ENCODE measurements at places on chromosomes 4 and X.

- no peak for DNase-seq
Measured at GRCh38 chrX:101208152-101208905, 11.3 kb upstream of the DRP2 start.

GRCh38 chr4:47926667-47927258 is 12.4 kb upstream of the NFXL1 start:
- DNase-seq = no peak

DNA sequence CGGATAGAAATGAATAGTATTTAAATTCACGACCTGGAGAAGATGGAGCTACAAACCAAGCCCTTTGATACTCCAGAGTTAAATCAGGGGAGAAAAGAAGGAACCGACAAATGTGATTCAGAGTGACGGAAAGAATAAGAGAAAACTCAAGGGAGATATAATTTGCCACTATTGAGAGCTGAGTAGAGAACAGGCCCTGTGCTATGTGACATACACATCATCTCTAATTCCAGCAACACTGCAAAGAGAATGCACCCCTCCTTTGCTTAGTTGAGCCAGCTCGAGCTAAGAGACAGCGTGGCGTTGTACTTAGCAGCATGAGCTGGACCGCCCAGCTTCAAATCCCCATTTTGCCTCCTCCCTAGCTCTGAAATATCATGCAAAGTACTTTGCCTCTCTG is 266.4 kb upstream of the TENM3 start:
- no peak for DNase-seq

DNA sequence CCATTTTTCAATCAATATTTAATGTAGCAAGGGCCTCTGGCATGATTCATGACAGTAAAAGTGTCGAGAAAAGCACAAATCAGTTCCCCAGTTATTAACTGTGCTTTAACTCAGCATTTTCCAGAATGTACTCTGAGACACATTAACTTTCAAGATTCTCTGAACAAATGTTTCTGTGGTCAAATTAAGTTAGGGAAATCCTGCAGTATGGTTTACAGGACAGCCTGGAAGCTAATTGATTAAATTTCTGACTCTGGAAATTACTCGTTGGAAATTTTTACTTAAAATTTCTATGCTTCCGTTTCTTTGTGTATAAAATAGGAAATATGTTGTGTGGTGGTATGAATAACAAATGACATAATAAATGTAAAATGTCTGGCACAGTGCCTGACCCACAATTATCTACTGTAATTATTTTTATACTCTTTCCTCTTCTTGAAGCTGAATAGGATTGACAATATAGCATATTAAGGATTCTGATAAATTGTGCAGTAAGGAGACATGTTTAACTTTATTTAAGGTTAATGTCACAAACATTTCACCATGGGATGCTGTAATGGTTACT is 33.7 kb downstream of the STK32B start:
- DNase-seq = no peak

- no peak for DNase-seq
Measured at GRCh38 chr4:41384992-41385391, 128.3 kb downstream of the UCHL1 start.

DNA sequence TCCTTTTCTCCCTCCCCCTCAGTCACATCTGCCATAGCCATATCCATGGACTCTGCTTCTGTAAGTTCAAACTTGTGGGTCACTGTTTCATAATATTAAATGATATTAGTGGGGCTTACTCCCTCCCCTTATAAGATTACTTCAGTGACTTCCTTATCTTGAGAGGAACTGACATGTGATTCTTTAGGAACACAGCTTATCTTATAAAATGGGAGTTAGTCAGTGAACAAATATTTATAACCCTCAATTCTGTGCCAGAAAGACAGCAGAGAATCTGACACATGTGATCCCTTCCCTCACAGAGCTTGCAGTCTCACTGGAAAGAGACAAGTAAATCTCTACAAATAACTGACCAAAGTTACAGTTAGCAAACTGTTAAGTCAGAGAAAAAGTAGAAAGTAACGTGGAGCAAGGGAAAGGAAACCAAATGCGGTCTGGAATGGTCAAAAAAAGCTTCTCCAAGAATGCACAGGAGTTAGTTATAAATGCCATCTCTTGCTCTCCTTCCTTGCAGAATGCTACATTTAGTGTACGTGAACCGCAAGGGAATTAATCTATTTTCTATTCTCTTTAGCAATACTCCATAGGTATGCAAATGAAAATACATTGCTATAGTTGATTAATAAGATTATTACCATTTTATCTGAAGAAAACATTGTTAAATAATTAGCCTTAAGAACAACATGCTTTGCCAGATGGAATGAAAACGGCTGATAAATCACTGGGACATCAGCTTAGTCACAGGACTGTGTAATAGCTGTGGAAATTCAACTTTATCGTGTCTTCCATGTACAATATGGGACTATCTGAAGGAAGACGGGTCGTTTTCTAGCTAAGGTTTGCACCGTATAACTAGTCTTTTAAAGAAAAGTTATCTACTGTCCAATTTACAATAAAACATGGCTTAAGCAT is 29.0 kb downstream of the SGMS2 start:
- no peak for DNase-seq

DNA sequence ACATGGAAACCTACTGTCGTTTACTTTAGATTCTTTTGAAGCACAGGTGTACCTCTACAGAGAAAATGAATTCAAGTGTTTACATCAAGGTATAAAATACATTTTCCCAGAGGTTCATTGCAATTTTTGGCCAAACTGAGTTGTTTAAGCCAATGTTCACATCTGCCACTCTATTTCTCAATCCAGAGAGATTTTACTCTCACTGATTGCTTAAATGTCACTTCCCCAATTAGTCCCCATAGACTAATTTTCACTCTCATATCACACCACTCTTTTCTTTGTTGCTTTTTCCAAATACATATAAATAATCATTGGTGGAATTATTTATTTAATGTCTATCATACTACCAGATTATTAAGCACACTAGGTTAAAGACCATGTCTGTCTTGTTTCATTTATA is 271.8 kb downstream of the PPP3CA start:
- DNase-seq = no peak

- DNase-seq = no peak
Measured at GRCh38 chrX:113510586-113510985, 670.0 kb upstream of the AMOT start.

DNA sequence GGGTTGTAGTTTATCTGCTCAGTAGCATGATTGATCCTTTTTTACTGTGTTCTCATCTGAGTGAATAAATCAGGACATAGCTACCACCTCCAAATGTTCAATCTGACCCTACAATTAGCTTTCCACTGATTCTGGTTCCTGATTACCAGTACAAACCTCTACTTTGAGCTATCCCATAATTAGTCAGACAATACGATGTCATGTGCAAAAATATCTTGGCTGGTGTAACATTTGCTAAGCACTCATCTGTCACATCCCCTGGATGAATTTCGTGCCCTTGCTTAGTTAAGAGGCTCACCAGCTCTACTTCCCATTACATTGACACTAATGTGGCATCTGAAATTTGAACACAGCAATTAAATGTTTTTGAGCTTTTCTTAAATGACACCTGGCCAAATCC is 1101.0 kb upstream of the PCDH7 start:
- DNase-seq = no peak

GRCh38 chr4:120694973-120695372 is 227.6 kb downstream of the PRDM5 start:
- no peak for DNase-seq

DNA sequence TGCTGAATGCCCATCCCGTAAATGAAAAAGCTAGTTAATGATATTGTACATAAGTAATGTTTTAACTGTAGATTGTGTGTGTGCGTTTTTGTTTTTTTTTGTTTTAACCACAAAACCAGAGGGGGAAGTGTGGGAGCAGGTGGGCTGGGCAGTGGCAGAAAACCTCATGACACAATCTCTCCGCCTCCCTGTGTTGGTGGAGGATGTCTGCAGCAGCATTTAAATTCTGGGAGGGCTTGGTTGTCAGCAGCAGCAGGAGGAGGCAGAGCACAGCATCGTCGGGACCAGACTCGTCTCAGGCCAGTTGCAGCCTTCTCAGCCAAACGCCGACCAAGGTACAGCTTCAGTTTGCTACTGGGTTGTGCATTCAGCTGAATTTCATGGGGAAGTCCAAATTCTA is at the start of gene SPP1:
SPP1 (plus strand) TSS at position 249 of the 400 bp plus-strand sequence. CDS start 1,182 bp downstream, outside the sequence.
- no peak for DNase-seq

DNA sequence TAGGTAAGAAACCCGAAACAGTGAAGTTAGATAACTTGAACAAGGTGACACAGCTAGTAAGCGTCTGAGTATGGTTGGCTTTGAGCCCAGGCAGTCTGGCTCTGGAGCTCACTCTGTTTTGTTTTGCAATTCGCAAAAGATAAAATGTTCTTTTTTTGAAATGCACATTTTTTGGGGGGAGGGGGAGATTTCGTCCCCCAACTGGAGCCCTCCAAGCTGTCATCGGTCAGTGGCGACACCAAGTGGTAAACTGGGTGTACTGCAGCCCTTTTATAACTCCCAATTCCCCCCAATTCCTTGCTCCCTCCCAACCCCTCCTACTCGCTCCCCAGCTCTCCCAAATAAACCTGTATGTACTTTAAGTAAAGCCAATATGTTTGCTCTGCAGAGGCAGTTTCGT is 2.8 kb upstream of the CLCN5 start:
- no peak for DNase-seq

DNA sequence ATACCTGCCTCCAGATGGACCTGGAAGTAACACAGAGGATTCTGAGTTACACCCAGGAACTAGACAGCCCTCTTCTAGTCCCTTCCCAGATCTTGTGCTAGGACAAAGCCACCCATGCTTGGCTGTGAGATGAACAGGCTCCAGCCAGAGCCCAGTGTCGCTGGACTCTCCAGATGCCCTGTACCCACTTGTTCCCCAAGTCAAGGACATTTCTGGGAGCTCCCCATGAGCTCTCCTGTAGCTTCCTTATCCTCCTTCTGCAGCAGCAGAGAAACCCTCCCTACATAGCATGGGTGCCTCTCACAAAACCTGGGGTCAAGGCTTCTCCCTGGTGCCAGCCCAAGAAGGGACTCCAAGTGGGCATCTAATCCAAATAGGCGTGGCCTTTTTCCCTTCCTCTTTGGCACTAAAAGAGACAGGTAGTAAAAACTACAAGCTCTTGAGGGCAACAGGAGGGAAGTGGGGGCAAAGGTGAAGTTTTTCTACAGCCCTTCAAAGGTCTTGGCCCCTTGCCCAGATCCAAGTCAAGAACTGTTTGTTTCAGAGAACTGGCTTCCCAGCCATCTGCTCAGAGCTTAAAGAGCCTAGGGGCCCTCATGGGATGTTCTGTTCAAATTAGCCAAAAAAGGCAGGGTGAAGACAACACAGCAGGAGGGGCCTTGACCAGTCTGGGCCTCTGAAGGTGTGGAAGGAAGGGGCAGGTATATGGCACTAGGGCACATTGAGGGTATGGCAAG is 8.5 kb upstream of the ERCC6L start:
- DNase-seq = no peak

- DNase-seq = no peak
Measured at GRCh38 chrX:48598614-48599013, 1.3 kb downstream of the WDR13 start.

GRCh38 chr4:6476893-6477292 is 4.5 kb upstream of the PPP2R2C start:
- no peak for DNase-seq

DNA sequence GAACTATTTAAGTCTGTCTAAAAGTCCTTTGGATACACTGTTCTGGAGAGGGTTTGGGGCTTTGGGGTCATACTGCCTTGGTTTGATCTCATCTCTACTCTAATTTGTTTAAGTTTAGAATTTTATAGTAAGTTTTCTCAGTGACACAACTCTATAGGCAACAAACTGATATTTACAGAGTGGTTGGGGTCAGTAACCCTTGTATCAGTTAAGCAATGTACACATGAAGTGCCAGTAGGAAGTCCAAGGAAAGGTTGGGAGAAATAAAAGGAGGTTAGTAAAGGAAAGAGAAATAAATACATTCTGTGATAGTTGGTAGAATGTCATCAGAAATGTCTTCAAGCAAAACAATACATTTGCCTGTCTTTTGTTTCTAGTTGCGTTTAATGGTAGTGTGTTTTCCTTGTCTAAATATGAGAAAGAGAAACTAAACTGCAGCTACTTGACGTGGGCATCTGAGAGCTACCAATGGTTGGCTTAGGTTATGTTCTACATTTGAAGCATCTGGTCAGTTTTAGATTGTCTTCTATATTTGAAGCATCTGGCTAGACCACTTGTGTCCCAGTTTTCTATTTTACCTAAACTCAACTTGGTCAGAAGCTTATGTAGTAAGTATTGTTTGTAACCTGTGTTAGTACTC is 6.9 kb downstream of the ATP7A start:
- DNase-seq = no peak

DNA sequence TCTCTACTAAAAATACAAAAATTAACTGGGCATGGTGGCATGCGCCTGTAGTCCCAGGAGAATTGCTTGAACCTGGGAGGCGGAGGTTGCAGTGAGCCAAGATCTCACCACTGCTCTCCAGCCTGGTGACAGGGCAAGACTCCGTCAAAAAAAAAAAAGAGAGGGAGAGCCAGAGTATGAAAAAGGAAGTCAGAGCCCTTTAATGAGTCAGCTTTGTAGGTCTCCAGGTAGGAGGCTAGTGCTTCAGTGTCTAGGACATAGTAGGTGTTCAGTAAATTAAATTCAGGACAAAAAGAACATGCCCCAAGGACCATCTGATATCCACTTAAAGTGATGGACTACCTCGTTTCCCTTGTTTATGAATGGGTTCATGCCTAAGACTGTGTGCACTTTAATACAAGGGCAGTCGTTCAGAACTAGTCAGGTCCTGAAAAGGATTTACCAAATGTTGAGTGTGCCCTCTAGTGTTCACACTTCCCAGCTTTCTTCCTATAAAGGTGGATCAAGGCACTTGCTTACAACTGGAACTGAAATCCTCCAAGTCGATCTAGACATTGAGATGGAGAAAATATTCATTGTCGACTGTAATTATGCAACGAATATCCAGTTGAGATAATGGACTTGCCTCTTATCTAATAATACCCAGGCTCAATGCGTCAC is 29.0 kb downstream of the F9 start:
- DNase-seq = no peak

DNA sequence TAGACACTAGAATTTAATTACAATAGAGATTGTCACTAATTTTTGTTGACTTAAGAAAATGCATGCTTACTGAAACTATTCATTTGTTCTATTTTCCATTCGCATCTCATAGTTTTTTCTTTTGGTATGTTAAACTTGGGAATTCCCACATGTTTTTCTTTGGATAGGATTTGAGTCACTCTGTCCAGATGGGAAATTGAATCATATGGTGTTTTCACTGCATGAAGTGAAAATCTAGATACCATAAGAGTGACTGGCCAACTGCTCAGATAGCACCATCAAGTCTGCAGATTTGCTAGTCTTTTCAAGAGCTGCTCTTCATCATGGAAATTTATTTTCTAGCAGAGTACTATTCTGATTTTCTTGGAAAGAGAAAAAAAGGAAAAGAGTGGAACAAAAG is 172.6 kb downstream of the FAM47B start:
- DNase-seq = no peak

- DNase-seq = no peak
Measured at GRCh38 chrX:152151256-152151655, 12.9 kb upstream of the MAGEA10 start.

GRCh38 chr4:42420140-42420539 is 22.9 kb downstream of the SHISA3 start:
- no peak for DNase-seq

- DNase-seq = no peak
Measured at GRCh38 chrX:131955099-131955777, 67.9 kb upstream of the STK26 start.

- DNase-seq = no peak
Measured at GRCh38 chrX:124328765-124329164, 3.7 kb upstream of the TEX13D start.

GRCh38 chr4:16875487-16875886 is 23.0 kb downstream of the LDB2 start:
- DNase-seq = no peak

- no peak for DNase-seq
Measured at GRCh38 chr4:119851649-119852048, 215.0 kb downstream of the MAD2L1 start.

GRCh38 chr4:147361726-147362125 is 119.2 kb upstream of the EDNRA start:
- no peak for DNase-seq
